Caki2 (cell line): ENCODE measurements at places on chromosomes 2 and 18. TPM values are rescaled to one million over a fixed set of nuclear protein-coding genes. Genes with fewer than 3 reads are reported as not detected.

PROKR1 gene
- not detected in 2 replicates for total RNA-seq

PSMD1 gene
- 32.6 and 37.6 TPM in 2 replicates for total RNA-seq

PRKAG3 gene
- not detected in 2 replicates for total RNA-seq

LIMS3 gene
- 0.23 and 0.91 TPM in 2 replicates for total RNA-seq

DNA sequence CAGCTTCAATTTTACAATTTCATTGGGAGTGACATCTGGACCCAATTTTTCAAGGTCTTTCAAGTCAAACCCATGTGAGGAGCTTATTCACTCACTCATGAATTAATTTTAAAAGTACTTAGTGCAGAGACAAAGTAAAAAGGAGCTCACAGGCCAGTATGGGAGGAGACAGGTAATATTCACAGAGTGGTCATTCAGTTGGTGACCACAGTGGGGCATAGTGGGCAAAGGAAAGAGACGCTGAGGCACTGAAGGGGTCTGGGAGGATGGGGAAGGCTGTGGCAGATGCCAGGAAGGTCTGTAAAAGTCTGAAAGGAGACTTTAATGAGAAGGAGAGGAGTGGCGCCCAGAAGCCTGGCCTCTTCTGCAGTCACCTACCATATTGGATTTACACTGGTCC lies 76.0 kb downstream of the CD8B2 start:
- no peak for DNase-seq

DNA sequence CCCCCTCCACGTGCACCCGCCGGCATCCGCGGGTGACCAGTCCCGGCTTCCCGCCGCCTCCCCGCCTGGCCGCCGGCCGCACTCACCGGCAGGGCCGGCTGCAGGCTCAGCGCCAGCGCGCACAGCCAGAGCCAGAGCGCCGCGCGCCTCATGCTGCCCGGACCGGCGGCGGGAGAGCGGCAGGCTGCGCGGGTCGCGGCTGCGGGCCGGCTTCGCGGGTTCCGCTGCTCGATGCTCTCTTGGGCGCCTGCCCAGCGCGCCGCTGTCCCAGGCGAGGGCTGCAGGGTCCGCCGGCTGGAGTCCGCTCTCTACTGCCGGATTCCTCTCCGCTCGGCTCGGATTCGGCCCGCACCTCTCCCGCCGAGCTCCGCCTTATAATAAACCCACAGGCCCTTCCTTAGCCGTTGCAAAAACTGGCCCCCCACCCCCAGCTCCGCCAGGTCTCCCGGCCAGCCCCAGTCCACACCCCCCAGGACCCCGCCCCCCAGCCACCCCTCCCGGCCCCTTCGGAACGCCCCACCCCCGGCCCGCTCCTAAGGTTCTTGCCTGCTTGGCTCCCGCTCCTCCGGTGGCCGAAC lies at the start of gene SDC1:
SDC1 (minus strand) TSS at position 415 of the 578 bp plus-strand sequence; CDS start at position 152, 263 bp downstream.
- DNase-seq, result peak; percentile 73

DNA sequence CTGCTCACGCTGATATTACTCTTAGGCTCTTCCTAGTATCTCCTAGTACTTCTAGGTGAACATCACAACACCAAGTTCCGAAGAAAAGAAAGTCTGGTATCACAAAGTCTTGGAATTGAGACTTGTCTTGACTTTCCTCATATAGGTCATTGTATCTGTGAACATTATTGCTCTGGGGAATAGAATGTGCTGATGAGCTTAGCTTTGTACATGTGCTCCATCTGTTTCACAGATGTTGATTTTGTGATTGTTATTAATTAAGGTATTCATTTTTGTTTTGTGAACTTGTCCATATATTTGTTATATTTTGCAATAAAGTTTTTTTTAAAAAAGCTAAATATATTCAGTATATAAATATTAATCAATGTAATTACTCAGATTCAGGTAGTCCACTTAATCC lies 111.7 kb downstream of the BABAM2 start:
- DNase-seq, result no peak

DNA sequence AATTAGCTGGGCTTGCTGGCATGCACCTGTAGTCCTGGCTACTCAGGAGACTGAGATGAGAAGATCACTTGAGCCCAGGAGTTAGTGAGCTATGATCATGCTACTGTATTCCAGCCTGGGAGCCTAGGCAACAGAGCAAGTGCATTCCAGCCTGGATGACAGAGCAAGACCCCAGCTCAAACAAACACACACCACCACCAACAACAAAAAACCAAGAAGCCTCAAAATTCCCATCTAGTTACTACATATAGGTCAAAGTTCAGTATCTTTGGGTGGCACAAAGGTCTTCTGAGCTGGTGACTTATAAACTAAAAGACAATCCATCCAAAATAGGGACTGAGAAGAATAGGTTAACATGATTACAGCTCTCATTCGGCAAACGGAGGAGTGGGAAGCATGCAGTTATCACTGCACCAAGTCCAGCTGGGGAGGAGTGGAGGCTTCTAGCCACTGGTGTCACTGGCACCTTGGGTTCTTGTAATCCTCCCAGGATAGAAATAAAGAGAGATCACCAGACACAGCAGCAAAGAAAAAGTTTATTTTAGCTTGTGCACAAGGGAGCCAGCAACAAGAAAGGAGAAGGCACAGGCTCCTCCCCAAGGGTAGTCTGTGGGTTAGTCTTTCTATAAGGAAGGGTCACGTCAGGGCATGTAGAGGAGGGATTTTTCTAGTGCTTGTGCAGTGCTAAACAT lies 57.4 kb downstream of the SH2D6 start:
- DNase-seq, result no peak

DNA sequence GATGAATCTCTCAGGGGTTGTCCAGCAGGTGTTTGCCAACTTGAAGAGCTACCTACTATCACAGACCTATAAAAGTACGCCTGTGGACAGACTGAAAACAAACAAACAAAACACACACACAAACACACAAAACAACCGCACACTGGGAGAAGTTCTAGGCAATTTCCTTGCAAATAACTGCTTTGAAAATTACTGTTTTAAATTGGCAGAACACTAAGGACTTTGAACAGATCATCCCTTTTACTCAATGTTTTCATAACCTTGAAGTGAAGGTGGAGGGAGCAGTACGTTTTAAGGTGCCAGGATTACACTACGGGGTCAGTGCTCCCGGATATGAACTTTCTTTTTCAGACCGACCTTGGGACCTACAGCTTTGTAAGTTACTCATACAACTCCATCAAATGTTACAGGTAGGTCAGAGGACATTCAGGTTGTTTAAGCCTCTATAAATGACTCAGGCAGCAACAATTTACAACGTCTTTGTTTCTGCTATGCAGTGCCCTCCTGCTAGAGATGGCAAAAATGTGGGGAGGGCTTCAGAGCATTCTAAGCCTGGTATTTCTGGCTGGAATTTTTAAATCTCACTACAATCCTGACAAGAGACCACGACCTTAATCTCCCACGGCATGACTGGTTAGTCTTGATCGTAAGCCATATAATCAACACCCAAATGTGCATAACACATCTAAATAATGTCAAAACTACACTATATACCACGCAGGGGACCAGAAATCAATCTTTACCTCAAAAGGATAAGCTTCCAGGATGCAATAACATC lies 1.4 kb upstream of the SLC20A1 start:
- DNase-seq, result peak; percentile 77

- no peak for DNase-seq
These were observed 44.8 kb downstream of the MARCHF4 start for GRCh38 chr2:216327447-216327935.

- peak; percentile 22 for DNase-seq
These were observed 88.5 kb upstream of the SH3BP4 start for GRCh38 chr2:234863043-234863934.

GRCh38 chr2:36975306-36975705 lies 9.0 kb upstream of the STRN start:
- DNase-seq, result no peak

DNA sequence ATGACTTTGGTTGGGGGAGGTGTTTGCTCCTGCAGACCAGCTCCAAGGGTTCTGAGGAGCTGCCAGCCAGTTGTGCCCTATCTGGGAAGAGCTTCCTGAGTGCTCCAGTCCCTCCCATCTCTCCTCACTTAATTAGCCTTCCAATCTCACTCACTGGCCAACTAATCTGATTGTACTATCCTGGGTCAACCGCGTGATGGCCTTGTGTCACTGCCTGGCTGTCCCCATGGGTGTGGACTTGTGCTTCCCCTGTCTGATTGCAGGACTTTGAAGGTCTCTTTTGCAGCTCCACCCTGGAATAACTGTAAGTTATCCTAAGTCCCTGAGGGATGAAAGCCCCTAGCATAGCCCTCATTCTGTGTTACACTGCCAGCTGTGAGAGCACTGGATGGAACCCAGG lies 65.0 kb downstream of the SLC4A5 start:
- DNase-seq, result no peak

GRCh38 chr2:167215595-167215994 lies 327.3 kb downstream of the XIRP2 start:
- no peak for DNase-seq

DNA sequence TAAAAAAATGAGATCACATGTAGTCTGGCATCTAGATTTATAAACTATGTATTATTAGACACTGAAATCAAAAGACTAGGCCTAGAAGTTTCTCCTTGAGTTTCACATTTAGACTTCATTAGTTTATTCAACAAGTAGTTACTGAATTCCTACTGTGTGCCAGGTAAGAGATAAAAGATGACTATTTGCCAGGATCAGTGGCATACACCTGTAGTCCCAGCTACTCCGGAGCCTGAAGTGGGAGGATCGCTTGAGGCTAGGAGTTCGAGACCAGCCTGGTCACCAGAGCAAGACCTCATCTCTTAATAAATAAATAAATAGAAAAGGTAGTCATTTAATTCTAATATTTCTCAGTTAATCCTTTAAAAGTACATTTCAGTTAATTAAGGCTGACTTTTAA lies 2.1 kb downstream of the FAM98A start:
- no peak for DNase-seq

- DNase-seq, result no peak
These were observed 1.5 kb downstream of the AQP4 start for GRCh38 chr18:26863921-26864497.

- no peak for DNase-seq
These were observed 85.5 kb upstream of the MAP4K4 start for GRCh38 chr2:101612019-101612418.

DNA sequence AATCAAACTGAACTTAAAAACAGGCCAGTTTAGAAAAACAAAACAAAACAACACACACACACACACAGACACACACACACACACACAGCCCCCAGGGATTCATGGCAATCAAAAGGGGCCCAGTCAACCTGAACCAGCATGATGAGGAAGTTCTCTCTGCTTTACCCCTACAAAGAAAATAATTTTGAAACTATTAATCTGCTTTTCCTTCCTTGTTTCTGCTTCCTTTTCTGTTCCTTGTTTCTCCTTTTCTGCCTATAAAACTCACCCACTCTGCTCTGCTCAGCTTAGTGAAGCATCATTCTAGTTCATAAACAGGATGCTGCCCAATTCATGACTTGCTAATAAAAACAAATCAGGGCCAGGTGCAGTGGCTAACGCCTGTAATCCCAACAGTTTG lies 203.1 kb downstream of the RAB3GAP1 start:
- no peak for DNase-seq

GRCh38 chr2:233124421-233125080 lies 64.4 kb downstream of the INPP5D start:
- no peak for DNase-seq

DNA sequence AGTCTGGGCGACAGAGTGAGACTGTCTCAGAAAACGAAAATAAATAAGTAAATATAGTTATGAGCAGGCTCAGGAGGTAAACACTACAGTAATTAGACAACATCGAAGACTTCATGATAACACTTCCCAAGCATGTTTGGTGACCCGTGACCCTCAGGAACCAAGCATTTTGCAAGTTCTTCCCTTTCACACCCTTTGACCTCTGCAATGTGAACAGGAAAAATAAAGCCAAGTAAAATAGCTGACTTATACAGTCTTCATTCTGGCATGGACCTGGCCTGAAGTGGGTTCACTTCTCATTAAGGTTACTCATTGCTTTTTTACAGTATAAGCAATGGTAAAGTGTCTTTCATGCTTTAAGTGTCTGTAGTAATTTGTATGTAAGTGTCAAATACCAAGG lies 15.3 kb upstream of the TGIF1 start:
- peak; percentile 12 for DNase-seq

DNA sequence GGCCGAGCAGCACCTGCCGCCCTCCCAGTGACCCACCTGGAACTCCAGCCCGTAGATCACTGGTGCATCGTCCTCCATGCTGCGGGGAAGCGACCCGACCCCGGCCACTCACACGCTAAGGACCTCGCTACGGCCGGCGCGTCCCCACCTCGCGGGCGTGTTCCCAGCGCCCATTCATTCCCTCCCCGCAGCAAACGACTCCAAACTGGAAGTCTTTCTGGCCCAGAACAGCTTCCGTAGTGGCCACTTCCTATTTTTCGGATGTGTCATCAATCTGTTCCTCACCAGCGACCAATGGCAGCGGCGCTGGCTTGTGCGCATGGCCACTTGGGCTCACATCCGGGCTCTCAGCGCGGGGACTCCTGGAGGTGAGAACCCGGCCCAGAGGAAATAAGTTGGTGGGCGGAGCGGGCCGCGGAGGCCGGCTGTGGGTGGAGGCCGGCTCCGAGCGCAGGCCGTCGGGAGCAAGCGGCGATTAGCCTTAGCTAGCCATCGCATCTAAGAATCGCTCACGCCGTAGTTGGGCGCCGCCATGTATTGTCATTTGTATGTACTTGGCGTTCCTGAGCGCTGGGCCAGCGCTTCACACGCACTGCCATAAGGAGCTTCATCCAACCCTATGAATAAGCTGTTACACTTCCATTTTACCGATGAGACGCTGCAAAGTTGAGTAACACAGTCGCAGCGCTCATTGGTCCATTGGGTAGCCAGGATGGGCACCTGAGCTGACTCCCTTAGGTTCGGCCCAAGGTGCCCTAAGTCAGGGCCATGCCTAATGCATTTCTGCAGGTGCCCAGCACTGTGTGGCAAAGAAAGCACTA lies at the start of gene EIPR1:
EIPR1 (minus strand) TSS at position 207 of the 821 bp plus-strand sequence; CDS start at position 78, 129 bp downstream.
- peak; percentile 98 for DNase-seq

- no peak for DNase-seq
These were observed 374.3 kb upstream of the MC4R start for GRCh38 chr18:60746919-60747318.
